SW480 (cell line): ENCODE measurements at places on chromosomes 4 and X.
A peak's percentile ranks its signal among the peaks of the same experiment; 100 is the strongest.

DNA sequence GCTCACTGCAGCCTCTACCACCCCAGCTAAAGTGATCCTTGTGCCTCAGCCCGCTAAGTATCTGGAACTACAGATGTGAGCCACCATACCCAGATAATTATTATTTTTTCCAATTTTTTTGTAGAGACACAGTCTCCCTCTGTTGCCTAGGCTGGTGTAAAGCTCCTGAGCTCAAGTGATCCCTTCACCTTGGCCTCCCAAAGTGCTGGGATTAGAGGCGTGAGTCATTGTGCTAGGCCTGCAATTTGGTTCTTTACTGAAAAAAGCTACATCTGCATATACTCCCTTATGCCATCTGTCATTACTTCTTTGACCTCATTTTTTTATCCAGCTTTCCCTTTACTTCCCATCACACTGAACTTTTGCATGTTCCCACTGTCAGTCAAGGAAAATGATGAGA is 2012.4 kb upstream of the IGFBP7 start:
- DNase-seq = no peak

DNA sequence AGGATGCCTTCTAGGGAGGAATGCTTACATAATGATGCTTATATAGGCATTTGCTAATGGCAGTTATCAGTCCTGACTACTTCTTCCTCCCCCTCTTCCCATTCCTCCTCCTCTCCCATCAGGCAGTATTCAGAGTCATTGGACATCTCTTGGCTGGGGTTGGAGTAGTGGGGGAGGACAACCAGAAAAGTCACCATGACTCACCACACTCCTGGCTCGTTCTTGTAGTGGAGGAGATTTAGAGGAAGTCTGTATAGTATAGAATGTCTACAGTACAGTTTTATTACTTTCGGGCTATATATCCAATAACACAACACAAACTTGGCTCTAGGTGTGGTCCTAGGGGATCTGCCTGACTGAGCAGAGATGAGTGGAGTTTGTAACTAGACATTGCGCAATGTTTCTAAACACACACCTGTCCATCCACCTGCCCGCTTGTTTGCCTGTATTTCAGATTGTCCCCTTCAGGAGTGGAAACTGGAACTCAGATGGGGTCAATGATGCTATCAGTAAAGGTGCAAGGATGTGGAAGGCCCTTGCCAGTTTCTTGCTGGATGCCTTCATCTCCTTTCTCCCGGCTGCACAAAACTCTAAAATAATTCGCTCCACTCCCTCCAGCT is 27.9 kb upstream of the KIAA1210 start:
- peak; percentile 13 for DNase-seq

GRCh38 chrX:146056511-146057081 is 239.0 kb downstream of the SLITRK2 start:
- no peak for DNase-seq

GRCh38 chrX:20244931-20245330 is 21.8 kb downstream of the RPS6KA3 start:
- no peak for DNase-seq

- no peak for DNase-seq
Observed at GRCh38 chr4:104859601-104860237, 287.0 kb upstream of the TET2 start.

- DNase-seq = no peak
Observed at GRCh38 chr4:56764775-56765174, 56.7 kb downstream of the SPINK2 start.

GRCh38 chr4:55358668-55359067 is 12.6 kb downstream of the SRD5A3 start:
- peak; percentile 40 for DNase-seq

- peak; percentile 27 for DNase-seq
Observed at GRCh38 chr4:114386637-114387233, 211.9 kb upstream of the UGT8 start.

DNA sequence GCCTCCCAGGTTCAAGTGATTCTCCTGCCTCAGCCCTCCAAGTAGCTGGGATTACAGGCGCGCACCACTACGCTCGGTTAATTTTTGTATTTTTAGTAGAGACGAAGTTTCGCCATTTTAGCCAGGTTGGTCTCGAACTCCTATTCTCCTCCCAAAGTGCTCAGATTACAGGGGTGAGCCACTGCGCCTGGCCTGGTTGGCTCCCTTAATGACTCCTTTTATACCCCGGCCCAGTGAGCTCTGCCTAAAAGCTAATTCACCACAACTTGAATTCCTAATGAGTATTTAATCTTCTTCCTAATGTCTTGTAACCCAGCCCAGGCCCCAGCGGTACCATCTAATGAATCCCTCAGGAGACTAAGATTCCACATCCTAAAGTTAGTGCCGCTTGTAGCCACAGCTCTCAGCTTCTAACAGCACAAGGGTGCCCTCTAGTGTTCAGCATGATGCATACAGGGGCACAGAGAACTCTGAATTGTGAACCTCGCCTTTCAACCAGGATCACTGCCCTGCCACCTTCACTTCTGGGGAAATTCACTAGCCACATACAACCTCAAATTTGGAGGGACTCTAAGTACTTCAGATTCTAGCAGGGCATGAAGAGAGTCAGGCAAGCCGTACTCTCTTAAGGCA is 89.5 kb downstream of the OR13H1 start:
- DNase-seq = peak; percentile 48

DNA sequence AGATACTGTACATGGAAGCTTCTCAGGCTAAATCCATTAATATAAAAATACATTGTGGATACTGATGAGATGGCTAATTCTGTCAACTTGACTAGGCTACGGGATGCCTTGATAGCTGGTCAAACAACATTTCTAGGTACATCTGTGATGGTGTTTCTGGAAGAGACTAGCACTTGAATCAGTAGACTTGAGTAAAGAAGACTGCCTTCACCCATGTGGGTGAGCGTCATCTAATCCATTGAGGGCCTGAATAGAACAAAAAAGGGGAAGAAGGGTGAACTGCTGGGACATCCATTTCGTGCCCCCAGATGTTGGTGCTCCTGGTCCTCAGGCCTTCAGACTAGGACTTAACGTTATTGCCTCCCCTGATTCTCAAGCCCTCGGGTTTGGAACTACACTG is 3.7 kb upstream of the SRP72 start:
- no peak for DNase-seq

DNA sequence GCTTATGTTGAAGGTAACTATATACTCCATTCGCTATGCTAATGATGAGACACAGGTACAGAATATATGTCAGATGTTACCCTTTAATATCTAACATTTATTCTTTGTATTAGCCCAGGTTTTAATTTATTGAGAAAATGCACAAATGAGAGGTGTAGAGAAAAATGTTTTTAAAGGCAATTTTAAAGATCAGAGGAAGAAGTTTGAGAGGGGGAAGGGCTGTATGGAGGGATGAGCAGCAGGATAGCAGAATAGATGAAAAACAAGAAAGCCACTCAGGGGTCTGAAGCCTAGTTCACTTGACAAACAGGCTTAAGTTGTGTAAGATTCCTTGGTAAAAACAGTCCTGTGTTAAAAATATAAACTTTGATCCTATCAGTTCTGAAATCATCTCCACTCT is 3.7 kb downstream of the MAB21L2 start:
- no peak for DNase-seq

DNA sequence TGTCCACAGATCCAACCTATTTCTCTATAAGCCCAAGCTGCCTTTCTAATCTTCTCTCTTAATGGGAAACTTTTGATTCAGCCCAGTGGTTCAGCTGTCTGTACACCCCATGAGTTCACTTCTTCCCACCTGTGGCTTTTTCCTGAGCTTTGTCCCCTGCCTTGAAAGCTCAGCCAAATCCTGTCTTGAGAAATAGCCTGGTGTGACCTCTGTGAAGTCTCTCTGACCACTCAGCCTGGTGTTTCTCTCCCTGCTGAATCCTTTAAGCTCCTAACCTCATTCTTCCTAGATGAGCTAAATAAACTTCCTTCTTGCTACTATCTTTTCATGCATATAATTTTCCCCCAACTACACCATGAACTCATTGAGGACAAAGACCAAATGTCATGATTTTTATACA is 15.2 kb upstream of the HERC5 start:
- DNase-seq = no peak

DNA sequence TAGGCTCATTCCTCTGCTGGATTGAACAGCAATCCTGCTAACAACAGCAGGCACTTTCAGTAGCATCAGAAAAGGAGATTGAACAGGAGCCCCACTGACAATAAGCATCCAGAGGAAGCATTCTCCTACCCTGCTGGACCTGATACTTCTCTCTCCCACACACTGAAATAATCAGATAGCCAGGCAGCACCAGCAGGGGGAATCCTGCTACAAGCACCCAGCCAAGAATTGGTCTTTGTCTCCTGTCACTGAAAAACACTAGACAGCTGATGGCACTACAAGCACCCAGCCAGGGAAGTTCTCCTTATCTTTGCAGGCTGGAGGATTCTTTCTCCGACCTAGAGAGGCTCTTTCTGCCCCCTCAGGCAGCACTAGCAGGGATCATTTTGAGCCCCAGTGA is 444.3 kb upstream of the GRIA3 start:
- no peak for DNase-seq

GRCh38 chr4:21856754-21857153 is 91.8 kb downstream of the KCNIP4 start:
- no peak for DNase-seq

DNA sequence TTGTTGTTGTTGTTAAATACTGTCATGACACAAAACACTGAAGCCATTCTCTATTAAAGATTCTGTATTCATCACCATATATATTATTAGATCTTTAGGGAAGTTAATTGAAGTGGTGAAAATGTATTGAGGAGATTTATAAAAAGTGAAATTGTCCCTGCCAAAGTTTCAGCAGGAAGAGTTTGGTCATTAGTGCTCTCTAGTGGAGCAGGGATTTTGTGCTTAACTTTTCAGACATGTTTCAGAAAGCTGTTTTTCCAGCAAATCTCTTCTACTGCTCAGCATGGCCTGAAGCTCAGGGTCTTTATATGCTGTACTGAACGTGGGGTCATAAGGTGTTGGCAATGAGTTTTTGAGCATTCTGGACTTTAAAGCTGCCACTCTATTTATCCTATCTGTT is 36.7 kb upstream of the CXXC4 start:
- DNase-seq = no peak

DNA sequence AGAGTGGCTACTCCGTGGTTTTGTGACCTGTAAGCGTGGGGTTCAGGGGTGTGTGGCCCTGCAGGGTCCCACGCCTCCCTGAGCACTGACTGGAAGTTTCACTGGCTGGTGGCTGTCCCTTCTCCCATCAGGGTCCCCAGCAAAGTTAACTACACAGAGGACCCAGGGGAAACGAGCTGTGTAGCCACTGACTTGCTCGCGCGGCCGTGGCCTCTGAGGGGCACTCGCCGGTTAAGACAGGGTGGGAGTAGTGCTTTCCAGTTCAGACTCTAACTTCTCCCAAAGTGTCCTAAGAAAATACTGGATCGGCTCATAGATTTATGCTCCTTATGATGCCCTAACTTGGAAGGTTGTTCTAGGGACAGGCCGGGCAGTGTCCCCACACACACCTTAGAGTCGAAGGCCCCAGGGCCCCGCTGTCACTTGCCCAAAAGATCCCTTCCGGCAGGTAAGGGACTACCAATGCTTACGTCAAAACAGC is 28.2 kb downstream of the NELFA start:
- no peak for DNase-seq

- peak; percentile 20 for DNase-seq
Observed at GRCh38 chr4:40865696-40866095, 115.9 kb downstream of the NSUN7 start.

DNA sequence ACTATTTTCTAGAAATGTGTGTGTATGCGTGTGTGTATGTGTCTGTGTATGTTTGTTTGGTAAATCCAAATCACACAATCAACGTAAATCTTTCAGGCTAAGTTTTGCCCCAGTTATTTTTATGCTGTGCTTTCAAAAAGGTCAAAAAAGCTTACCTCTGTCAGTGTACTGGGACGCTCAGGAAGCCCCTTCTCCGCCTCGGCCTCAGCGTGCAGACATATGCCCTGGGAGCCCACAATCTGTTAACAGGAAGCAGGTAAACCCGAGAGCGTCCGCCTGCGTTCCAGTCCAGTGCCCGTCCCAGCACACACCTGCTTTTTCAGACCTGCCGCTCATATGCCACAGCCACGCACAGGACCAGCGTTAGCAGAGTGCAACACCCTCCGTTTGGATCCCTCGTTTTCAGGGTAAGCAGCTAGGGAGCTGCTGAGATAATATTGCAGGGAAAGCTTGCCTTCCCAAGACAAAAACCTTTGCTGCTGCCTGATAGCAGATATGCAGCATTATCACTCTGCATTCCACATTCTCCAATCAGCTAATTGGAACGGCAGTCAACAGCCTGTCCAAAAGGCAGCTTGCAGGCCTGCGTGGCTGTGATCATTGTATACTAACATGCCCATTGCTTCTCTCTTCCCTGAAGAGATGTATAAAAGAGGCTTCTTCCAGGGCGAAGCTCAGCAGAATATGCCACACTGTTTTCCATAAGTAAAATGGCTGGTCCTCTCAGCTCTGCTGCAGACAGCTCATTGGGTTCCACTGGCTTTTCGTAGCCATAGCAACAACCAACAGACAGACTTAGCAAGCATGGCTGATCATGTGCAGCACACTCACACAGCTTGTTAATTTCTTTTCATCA is at the start of gene SORBS2:
SORBS2 (minus strand) TSS at position 686 of the 856 bp plus-strand sequence. CDS start 121,623 bp downstream, outside the sequence.
- peak; percentile 81 for DNase-seq

GRCh38 chrX:134641346-134641745 is 16.9 kb downstream of the PLAC1 start:
- no peak for DNase-seq

GRCh38 chrX:106203315-106203714 is 35.2 kb downstream of the PWWP3B start:
- DNase-seq = no peak

- DNase-seq = no peak
Observed at GRCh38 chr4:11471618-11472017, 42.9 kb upstream of the HS3ST1 start.

DNA sequence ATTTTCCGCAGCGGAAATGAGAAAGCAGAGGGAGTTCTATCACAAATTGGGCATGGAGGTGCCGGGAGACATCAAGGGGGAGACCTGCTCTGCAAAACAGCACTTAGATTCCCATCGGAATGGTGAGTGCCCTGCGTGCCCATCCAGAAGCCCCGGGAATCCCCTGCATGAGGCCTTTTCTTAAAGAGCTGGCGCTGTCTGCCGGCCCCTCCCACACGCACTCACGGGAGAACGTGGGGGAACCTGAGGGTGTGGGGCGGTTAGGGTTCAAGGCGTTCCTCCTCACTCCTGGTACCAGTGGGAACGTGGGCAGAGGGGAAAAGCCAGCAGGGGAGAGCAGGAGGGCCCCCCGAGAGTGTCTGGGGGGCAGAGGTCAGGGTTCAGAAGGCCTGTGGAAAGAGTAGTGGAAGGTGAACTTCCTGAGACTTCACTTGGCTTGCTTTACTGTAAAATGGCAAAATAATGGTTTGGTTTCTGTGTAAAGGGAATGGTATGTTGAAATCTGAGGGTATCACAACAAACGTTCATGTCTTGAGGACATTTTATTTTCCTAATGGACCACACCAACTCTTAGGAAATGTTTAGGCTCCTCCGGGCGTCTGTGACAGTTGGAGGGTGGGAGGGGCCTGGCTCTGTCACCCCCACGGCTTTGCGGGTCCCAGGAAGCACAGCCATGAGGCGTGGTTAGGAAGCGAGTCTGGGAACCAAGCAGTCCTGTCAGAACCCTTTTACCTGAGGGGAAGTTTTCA is 38.0 kb downstream of the PCGF3 start:
- no peak for DNase-seq
